Stimulated activated CD4-positive, alpha-beta T cell treated with anti-CD3 and anti-CD28 coated beads, Interleukin-1b, Interleukin-23, amount 100 ng/mL, for 1 hour (primary cell): ENCODE measurements at places on chromosomes 11 and 22.

DNA sequence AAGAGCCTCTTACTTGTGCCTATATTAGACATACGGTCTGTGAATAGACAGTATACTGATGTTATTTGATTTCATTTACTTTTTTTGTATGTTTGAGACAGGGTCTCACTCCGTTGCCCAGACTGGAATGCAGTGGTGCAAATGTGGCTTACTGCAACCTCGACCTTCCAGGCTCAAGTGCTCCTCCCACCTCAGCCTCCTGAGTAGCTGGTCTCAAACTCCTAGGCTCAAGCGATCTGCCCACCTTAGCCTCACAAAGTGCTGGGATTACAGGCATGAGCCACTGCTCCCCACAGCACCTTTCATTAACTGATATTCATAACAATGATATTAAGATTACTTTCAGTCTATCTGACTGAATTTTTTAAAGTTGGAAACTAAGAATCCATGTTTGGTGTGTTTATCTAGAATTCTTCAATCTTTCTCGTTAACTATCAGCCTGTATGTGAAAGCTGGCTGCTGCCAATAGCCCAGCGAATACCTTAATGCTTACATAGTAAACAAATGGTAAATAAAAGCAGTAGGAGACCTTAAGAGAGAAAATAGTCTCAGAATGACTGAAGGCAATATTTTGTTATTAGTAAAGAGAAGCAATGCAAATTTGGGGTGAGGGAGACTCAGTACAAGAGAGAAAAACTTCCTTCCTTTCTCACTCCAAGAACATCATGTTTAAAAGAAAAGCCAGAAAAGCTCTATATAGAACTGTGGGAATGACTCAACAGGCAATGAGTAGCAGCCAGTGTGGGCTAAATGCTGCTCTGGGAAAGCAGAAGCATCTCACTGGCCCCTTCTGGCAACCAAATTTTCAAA is 101.9 kb downstream of the MRTFA start:
- no peak for DNase-seq

GRCh38 chr22:32986766-32987040 is 71.5 kb downstream of the SYN3 start:
- no peak for DNase-seq

DNA sequence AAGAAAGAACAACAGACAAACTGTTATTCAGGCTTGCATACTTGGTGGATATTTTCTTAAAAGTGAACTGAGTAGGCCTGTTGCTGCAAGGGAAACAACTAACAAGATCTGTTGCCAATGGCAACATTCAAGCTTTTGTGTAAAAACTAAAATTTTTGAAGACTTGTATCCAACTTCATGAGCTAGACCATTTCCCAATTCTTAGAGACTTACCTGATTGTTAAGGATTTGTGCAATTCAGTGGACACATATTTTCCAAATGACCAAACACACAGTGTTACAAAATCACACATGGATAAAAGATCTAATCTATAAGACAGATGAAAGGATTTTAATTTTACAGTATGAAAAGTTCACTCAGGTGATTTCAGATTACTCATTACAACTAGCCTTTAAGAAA is 564.1 kb downstream of the CNTN5 start:
- no peak for DNase-seq

DNA sequence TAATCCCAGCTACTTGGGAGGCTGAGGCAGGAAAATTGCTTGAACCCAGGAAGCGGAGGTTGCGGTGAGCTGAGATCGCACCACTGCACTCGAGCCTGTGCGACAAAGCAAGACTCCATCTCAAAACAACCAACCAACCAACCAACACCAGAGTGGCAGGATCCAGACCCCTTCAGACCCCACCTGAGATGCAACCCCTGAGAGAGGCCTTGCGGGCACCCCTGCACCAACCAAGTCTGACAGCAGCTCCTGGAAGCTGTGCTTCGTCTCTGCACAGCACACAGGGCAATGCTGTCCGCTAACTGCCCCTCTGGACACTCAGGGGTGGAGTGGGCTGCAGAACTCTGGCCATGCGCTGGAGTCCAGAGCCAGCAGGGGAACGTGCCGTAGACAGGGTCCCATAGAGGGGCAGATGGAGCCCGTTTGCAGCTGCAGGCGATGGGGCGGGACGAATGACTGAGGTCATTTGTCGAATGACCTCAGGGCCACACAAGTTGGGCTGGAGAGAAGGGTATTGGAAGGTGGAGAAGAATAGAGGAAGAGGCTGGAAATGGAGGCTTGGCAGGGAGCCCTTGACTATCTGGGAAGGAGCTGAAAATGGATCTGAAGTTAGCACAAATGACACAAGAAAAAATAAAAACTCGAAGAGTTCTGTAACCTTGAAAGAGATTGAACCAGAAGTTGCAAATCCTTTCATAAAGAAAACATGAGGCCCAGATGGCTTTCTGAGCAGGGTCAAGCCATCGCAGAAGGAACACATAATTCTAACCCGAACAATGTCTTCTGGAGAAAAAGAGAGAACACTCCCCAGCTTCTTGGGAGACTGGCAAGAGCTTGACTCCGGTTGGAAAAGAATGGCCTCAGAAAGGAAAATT is 199.7 kb downstream of the CTTN start:
- DNase-seq = no peak

DNA sequence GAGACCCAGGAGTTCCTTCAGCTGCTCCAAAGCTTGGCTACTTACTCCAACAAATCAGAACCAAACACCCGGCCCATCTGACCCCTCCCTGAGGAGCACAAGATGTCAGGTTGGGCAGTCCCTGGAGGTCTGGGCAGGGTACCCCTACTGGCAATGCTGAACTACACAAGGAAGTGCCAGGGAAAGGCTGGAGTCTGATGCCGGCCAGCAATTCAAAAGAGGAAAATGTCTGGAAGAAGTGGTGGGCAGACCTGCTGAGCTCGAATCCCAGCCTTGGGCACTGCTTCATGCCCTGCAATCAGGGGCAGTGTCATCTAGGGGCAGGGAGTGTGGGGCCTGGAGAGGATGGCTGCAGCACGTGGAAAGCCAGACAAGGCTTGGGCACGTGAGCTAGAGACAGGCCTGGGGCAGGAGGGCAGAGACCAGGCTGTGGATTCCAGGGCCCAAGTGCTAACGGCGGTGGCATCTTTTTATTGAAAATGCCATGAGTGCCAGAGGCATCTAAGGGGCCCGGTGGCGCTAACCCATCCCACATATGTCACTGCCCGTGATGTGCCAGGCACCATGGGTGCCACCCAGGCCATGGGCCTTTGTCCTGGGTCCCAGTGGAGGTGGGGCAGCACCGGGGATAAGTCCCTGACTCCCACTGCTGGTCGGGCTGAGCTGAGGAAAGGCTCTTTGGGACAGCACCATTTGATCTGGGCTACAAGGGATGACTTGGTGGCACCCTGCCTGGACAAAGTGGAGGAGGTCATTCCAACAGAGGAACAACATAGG is 97.9 kb upstream of the PITPNB start:
- no peak for DNase-seq

GRCh38 chr11:126880872-126881271 is 119.7 kb downstream of the KIRREL3 start:
- no peak for DNase-seq

GRCh38 chr11:126173257-126173656 is 38.2 kb downstream of the RPUSD4 start:
- no peak for DNase-seq

- no peak for DNase-seq
Measured at GRCh38 chr22:45317551-45318167, 7.9 kb downstream of the FAM118A start.

GRCh38 chr11:4541071-4541470 is 3.9 kb upstream of the OR52M1 start:
- DNase-seq = no peak

- no peak for DNase-seq
Measured at GRCh38 chr11:63802637-63803414, 10.4 kb upstream of the SPINDOC start.

- no peak for DNase-seq
Measured at GRCh38 chr22:20955548-20955947, 11.5 kb upstream of the AIFM3 start.

GRCh38 chr11:102422817-102423712 is 29.5 kb downstream of the TMEM123 start:
- DNase-seq = no peak

GRCh38 chr11:27574342-27574741 is 67.8 kb upstream of the LIN7C start:
- DNase-seq = no peak

DNA sequence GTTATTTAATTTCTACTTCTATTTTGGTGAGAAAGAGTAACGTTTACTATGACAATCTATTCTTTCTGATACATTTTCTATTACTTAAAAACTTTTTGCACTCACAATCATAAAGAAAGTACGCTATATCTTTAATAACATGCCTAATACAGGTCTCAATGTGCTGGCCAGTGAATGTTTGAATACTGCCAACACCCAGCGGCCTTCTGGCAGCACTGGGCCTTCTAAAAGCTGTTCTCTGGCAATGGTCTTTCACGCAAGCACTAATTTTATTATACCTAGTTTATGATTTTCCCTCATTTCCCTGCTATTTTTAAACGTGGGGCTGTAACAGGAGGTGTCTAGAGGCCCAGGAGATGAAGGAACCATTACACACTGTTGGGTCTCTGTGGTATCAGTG is 349.8 kb upstream of the PITPNB start:
- DNase-seq = no peak

GRCh38 chr11:13672576-13673210 is 4.2 kb downstream of the FAR1 start:
- no peak for DNase-seq
